Adipocyte (in vitro differentiated cells): ENCODE measurements at places on chromosomes 11 and 22.
A peak's percentile ranks its signal among the peaks of the same experiment; 100 is the strongest.

- DNase-seq: no peak
Observed at GRCh38 chr11:105328061-105328460, 188.5 kb upstream of the CARD18 start.

DNA sequence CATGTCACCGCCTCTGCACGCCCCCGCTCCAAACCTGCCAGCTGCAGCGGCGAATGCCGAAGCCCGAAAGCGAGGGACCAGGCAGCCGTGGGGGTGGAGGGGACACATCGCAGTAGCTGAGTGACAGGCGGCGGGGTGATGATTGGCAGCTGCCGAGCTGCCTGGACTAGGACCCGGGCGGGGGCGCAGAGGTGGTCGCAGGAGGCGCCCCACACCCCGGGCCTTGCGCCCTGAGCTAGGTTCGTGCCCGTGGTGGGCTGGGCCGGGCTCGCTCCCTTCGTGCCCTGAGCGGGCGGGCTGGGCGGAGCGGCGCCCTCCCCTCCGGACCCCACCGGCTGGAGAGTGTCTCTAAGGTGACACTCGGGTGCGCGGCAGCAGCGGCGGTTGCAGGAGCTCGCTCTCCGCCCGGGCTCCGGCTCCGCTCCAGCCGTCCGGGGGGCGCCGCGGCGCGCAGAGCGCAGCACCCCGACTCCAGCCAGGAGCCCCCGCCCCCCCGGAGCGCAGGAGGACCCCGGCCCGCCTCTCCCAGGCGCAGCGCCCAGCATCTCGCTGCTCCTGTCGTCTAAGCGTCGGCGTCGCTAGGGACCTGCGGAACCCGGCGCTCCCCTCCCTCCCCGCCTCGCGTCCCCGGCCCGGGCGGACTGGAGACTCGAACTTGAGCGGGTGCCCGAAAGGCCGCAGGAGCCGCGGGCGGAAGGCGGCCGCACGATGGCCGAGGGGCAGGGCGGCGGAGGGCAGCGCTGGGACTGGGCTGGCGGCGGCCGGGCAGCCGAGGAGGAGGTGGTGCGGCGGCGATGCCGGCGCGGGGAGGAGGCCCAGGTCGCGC is 14.5 kb upstream of the DGKZ start:
- DNase-seq: peak; percentile 38

DNA sequence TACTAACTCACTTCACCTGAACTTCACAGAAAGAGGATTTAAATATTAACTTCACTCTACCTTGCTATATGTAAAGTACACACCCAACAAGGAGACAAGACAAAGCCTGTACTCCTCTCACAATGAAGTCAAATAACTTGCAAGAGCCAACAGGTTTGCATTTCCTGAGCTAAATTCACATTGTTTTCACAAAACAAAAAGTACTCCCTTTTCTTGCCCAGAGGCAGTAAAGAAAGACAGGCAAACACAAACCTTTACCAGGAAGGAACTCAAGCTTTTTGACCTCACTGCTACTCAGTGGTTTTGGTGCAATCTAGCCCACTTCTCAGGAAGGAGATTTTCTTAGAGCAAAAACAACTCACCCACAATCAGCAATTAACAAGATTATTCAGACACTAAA is 15.7 kb downstream of the USP28 start:
- no peak for DNase-seq

DNA sequence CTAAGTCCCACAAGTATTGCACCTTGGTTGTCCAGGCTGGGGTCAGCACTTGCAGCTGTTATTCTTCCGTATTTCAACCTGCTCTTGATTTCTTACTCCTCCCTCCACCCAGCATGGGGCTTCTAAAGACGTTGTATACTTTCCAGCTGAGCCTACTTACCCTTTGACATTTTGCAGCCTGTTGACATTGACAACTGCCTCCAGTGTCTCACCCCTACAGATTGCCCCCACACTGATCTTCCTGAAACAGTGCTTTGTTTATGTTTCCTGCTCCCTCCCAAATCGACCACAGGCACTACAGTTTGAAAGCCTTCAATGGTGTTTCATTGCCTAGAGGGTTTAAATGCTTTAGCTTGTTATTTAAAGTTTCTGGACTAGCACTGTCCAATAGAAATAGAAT is 56.6 kb downstream of the FAM83F start:
- DNase-seq: peak; percentile 19

DNA sequence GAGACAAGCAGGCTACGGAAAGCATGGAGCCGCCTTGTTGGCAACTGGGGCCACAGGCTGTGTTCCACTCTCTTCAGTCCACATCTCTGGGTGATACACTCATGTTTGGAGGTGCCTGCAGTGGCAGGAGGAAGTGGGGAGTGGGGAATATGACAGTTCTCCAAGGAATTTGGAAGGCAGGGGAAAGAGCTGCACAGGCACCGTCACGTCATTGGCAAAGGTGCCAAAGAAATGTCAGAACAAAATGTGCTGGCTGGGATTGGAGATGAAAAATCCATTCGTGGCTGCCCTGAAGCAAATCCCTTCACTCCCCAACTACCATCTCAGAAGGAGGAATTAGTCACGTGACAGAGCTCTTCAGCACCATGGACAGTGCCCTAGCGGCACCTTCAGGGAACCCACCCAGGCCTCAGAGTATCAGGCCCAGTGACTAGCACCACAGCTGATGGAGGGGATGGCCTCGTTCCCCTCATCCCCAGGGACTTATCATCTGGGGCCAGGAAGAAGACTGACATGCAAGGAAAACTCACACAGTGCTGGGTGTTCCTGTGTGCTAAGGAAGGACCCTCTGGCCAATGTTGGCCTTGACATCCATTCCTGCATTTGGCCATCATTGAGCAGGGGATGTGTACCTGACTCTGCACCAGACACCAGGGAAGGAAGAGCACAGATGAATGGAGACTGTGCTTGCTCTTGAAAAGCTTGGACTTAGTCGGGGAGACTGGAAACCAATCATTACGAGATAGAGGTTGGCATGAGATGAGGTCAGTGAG is 48.5 kb upstream of the PRDM11 start:
- DNase-seq: peak; percentile 74

- DNase-seq: no peak
Observed at GRCh38 chr22:36571991-36572390, 43.0 kb upstream of the EIF3D start.

- no peak for DNase-seq
Observed at GRCh38 chr11:2219318-2220017, 47.9 kb upstream of the TH start.

GRCh38 chr11:15859411-15859810 is 496.9 kb downstream of the SOX6 start:
- DNase-seq: no peak

DNA sequence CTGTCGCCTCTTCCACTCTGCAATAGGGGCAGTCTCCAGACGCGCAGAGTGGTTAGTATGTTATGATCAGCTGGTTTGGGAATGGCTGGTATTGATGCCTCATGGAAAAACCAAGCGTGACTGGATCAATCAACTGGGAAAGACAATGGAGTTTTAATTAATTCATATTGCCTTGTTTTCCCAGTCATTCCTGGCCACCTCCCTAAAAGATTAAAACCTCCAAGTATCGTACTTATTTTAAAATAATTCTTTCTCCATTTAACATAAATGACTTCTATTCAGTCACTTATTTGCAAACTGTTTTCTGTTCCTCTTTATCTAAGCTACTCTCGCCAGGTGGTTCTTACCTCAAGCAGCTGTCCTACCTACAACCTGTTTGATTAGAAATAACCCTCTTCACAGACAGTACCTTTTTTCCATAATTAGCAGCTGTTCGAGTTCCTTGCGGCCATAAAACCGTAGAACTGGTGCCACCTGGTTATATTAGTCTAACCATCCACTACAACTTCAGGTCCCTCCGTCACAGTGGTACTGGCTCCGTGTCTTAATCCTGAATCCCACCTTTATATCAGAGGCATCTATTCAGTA is 898 bp downstream of the ZNF215 start:
- no peak for DNase-seq

DNA sequence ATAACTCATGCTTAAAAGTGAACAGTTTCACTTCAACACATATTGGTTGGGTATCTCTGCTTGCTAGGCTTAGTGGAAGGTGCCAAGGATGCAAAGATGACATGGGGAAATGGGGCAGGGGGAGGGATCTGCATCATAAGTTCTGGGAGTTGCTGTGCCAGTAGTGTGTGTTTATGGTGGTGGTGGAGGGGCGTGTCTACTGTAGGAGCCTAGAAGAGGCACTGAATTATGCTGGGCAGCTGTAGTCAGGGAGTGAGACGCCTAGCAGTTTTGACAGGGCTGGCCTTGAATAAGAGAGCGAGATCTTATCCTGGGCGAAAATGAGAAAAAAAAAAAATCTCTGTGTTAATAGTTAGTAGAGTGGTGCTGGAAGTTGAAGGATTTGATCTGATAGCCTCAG is 3.0 kb downstream of the ELMOD1 start:
- DNase-seq: no peak

- no peak for DNase-seq
Observed at GRCh38 chr22:17537155-17537554, 26.1 kb upstream of the SLC25A18 start.

DNA sequence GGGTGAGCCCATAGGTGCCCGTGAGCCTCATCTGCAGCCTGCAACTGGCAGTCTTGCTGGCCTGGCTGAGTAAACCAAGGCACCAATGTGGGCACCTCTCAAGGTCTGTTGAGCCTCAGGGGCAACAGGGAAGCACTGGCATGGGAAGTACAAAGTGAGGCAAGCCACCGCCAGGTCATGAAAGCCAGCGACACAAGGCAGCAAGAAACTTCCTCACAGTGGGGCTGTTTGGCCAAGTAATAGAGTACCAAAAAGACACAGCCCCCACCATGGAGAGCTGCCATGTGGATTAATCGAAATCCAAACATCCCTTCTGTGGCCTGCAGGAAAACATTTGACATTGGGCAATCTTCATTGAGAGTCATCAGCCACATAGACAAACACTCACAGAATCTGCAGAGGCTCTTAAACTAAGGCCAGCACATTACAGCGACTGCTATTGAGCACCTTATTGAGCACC is 43.6 kb upstream of the FIBIN start:
- DNase-seq: peak; percentile 73
